ENCODE measurements at places on chromosomes 13 and 19.

DNA sequence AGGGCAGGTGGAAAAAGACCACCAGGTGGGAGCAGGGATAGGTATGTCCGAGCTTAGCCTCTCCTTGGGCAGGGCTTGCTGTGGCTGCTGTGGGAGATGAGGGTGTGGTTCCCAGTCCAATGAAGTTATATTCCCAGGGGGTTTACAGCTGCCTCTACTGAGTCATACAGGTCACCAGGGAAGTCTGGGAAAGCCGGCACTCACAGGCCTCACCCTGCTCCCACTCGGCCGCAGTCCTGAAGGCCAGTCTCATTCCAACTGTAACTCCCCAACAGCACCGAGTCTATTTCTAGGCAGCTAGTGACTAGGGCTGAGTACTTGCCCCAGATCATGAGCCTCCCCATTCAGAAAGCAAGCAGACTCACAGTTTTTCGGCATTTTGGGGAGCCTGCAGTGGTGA, 77.1 kb downstream of the FNDC3A start:
- no peak for DNase-seq

DNA sequence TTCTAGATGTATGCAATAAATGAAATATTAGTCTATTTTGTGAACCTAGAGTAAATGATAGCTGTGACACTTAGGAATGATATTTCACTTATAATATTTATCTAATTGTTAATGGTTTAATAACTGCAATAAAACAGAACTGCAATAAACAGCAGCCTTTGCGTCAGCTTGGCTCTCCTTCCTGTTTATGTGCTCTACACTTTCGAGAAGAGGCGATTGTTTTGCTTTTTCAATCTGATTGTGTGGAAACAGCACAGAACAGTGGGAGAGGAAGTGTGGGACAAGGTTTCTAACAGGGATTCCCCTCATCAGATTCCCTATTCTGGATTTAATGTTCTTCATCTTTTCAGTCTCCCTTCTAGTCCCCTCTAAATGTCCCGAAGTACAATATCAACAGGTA, 17.3 kb upstream of the TRPC4 start:
- DNase-seq = no peak

GRCh38 chr13:21075379-21076249, 14.2 kb upstream of the LATS2 start:
- peak; percentile 31 for DNase-seq

DNA sequence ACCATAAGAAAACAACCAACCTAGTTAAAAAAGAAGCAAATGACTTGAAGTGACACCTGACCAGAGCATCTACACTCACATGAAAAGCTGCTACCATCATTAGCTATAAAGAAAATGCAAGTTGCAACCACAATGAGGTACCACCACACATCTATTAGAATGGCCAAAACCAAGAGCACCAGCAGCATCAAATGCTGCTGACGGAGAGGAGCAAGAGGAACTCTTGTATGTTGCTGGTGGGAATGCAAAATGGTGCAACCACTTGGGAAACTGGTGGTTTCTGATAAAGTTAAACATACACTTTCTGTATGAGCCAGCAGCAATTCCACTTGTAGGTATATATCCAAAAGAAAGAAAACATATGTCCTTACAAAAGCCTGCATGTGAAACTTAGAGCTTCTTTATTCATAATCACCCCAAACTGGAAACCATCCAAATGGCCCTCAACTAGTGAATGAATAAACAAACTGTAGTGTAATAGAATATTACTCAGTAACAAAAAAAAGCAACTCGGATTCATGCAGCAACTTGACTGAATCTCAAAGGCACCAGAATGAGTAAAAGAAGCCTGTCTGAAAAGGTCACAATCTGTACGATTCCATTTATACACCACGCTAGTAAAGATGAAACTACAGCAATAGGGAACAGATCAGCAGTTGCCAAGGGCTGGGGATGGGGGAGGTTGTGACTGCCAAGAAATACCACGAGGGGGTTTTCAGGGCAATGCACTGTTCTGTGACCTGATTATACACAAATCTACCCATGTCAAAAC, 60.9 kb upstream of the RANBP3 start:
- DNase-seq = peak; percentile 54

- DNase-seq = no peak
Observed at GRCh38 chr13:96744367-96745331, 249.6 kb downstream of the OXGR1 start.

- no peak for DNase-seq
Observed at GRCh38 chr13:100140441-100140840, 51.5 kb downstream of the PCCA start.

- DNase-seq = no peak
Observed at GRCh38 chr13:41613471-41613870, 156.1 kb downstream of the RGCC start.

DNA sequence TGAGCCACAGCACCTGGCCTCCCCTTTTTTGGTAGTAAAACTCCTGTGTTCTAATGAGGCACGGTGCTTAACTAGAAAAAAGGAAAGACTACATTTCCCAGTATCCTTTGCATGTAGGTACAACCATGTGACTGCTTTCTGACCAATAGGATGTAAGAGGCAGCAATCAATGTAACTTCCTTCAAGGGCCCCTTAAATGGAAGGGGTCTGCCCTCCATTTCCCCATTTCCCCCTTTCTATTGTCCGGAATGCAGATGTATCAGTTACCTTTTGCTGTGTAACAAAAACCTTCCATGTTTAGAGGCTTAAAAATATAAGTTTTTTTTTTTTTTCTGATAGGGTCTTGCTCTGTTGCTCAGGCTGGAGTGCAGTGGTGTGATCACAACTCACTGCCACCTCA, 2.2 kb downstream of the GPR32 start:
- peak; percentile 37 for DNase-seq

DNA sequence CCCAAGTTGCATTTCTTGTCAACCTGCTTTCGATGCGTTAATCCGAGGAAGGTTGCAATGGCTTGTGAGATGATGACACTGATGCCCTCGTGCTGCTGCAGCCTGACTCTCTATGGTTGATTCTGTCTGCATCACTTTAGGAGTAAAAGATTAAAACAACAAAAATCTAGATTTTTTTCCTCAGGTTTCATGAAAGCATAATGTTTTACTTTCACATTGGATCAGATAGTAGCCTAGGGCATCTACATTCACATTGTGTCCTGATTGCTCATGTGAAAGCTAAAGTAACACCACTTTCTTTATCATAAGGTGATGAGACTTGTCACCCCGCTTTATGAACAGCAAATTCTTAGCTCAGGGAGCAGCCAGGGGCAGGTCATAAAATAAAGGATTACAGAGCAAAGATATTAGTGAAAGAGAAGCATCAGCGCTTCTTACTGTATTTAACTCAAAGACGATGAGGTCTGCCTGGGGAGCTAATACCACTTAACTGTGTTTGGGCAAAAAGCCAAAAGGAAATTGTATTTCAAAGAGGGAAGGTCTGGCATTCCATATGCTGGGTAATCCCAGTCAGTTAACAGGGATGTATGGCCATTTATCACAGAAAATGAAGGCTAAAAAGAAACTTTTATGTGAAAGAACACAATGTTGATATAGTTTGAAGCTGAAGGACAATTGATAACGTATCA, 270.5 kb downstream of the GPC6 start:
- DNase-seq = no peak
